ENCODE measurements at places on chromosomes 2 and 18.

DNA sequence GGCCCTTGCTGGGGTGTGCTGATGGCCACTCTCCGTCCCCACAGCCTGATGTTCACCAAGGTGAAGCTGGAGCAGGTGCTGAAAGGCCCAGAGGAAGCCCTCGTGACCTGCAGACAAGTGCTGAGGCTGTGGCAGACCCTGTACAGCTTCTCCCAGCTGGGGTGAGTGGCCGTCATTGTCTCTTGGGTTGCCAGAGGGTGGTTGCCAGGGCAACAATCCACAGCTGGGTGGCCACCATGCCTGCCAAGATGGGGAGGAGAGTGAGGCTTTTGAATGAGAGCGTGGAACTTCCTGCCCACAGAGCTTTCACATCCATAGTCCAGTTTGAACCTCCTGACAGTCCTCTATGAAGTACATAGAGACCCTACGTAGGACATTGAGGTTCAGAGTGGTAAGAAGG is 108.8 kb downstream of the STPG4 start:
- ATAC-seq: no peak

DNA sequence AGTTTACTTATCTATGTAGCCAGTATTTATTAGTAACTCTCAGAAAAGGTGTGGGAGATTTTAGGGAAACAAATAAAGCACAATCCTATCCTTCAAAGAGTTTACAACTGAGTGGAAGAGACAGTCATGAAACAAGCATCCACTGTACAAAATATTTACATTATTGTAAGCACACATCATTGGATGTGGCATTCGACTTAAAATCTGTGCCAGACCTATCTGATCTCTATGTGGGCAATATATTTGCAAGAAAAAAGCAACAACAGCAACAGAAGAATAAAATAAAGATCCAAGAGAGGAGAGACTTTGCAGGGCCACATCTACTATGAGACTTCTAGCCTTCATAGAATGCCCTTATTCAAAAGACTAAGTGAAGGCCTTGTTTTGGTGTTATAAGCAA is 882.1 kb upstream of the PIK3C3 start:
- no peak for ATAC-seq

GRCh38 chr2:74982577-74982976 is 24.1 kb downstream of the POLE4 start:
- no peak for ATAC-seq

DNA sequence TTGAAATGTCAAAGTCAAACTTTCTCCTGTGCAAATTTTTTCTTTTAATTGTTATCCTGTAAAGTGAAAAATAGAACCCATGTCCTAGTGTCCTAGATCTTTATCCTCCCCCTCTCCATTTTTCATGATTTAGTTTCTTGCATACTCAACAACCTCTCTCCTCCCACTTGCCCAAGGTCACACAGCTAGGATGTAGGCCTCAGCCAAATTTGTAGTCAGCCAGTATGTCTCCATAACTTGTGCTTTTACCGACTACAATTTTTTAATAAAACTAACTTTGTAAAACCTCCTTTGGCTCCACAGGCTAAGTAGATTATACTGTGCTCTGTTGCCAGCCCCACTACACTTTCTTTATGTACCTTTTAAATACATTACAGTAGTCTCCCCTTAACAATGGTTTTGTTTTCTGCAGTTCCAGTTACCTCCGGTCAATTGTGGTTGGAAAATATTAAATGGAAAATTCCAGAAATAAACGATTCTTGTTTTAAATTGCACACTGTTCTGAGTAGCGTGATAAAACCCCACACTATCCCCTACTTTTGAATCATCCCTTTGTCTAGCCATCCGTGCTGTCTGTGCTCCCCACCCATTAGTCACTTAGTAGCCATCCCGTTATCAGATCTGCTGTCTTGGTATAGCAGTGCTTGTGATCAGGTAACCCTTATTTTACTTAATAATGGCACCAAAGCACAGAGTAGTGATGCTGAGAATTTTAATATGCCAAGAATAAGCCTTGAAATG is 22.8 kb downstream of the GULP1 start:
- no peak for ATAC-seq

DNA sequence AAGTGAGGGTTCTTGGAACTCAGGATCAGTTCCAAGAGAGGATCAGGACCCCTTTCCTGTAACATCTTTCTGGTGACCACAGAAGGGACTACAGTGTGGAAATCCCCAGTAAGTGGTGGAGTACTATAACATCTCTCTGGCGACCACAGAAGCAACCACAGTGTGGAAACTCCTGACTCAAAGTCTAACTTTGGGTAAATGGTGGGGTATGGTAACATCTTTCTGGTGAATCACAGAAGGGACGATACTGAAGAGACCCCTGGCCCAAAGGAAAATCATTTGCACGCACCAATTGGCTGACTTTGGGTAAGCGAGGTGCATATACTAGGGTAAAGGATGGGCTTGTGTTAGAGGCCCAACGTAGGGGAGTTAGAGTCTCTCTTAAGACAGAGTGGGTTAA is 56.3 kb upstream of the GULP1 start:
- no peak for ATAC-seq

DNA sequence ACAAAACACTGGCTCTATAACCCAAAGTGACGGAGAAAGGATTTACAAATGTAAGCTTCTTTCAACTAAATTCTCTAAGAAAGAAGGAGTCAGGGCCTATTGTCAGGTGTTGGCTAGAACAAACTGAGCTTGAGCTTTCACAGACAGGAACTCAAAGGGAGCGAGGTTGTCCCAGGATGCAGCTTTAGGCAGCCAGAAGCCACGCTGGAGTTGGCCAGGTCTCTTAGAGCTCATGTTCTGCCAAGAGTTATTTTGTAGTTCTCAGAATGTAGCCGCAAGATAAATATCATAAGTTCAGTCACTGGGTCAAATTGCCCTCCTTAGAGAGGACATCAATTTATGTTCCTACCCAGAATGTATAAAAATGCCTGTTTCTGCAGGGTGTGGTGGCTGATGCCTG is 54.1 kb upstream of the GREB1L start:
- ATAC-seq: no peak

DNA sequence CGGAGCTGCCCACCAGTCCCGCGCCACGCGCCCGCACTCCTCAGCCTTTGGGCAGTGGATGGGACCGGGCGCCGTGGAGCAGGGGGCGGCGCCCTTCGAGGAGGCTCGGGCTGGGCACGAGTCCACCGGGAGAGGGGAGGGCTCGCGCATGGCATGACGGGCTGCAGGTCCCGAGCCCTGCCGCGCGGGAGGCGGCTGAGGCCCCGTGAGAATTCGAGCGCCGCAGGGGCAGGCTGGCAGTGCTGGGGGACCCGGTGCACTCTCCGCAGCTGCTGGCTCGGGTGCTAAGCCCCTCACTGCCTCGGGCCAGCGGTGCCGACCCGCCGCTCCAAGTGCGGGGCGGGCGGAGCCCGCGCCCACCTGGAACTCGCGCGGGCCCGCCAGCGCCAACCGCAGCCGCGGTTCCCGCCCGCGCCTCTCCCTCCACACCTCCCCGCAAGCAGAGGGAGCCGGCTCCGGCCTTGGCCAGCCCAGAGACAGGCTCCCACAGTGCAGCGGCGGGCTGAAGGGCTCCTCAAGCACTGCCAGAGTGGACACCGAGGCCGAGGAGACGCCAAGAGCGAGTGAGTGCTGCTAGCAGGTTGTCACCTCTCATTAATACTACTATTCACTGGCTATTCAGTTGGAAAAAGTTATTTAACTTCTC is 3.6 kb upstream of the TTC21B start:
- no peak for ATAC-seq

GRCh38 chr18:23982155-23983079 is 32.1 kb upstream of the TTC39C start:
- no peak for ATAC-seq

GRCh38 chr2:40332191-40332826 is 119.6 kb downstream of the SLC8A1 start:
- ATAC-seq: no peak
